ENCODE measurements at places on chromosomes 2 and 18. TPM values are rescaled to one million over a fixed set of nuclear protein-coding genes. Genes with fewer than 3 reads are reported as not detected.

The VSNL1 gene
- total RNA-seq: 54.5 TPM

The SEPTIN10 gene
- total RNA-seq: 96.9 TPM

- no peak overlapping the region for H3K27ac ChIP-seq
- peaks cover 6% of the 10 kb centered on the region for H3K4me1 ChIP-seq
- no peaks in the 10 kb centered on the region for H3K36me3 ChIP-seq
- H3K4me3 ChIP-seq: no peak overlapping the region
These were observed 72.3 kb downstream of the TANK start for GRCh38 chr2:161232571-161232970.

The G6PC2 gene
- total RNA-seq: not detected

DNA sequence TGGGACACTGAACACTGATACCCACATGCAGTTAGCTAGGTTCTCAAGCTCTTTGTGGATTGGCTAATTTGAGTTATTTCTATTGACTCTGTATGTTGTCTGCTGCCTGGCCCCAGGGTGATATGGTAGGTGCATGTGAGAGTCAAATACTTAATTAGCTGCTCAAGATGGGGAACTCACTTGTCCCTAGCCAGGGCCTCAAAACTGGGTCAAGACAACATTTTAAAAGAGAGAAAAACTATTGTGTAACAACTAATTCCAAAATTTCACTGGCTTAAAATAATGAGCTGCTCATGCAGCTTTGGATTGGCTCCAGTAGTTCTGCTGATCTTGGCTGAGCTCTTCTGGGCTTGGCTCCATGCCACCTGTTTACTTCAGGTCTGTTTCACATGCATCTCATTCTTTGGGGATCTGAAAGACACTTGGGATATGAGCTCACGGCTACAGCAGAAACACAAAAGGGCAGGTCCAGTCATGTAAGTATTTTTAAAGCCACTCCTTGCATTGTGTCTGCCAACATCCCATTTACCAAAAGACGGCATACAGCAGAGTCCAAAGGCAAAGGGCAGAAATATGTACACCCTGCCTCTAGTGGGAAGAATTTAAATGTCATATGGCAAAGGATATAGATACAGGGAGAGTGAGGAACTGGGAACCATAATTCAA lies 716.8 kb downstream of the SUCLG1 start:
- H3K4me3 ChIP-seq: no peak overlapping the region
- H3K36me3 ChIP-seq: no peaks in the 10 kb centered on the region
- no peak for DNase-seq
- H3K4me1 ChIP-seq: no peaks in the 10 kb centered on the region
- H3K27me3 ChIP-seq: no peaks in the 10 kb centered on the region

DNA sequence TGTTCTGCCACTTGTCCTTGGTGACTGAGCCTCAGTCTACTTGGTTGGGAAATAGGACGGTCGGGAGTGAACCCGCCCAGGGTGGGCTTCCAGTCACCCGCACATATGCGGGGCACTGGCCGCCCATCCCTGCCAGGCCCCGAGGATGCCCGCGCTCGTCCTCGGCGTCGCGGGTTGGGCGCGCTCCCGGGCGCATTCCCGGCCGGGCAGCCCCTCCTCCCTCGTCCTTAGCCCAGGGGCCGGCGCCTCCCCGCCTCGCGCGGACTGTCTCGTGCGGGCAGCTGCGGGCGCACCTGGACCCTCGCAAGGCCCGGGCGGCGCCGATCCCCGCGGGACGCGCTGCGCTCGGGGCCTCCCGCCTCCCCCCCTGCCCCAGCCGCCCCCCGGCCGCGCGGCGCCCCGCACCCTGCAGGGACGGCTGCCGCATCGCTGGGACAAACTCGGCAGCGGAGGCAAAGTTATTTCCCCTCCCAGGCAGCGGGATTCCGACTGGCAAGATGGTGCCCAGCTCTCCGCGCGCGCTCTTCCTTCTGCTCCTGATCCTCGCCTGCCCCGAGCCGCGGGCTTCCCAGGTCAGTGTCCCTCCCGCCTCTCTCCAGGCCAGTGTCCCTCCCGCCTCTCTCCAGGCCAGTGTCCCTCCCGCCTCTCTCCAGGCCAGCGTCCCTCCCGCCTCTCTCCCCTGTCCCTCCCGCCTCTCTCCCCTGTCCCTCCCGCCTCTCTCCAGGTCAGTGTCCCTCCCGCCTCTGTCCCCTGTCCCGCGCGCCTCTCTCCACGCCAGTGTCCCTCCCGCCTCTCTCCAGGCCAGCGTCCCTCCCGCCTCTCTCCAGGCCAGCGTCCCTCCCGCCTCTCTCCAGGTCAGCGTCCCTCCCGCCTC lies at the start of gene FBLN7:
Gene FBLN7, plus strand, starts transcription at position 227 of the 874 bp plus-strand sequence. Its CDS starts 271 bp downstream, at position 498.
- DNase-seq: peak; percentile 77
- peaks cover 39% of the 10 kb centered on the region for H3K27me3 ChIP-seq
- peak within 1 kb of the TSS; percentile 59 for H3K4me3 ChIP-seq

DNA sequence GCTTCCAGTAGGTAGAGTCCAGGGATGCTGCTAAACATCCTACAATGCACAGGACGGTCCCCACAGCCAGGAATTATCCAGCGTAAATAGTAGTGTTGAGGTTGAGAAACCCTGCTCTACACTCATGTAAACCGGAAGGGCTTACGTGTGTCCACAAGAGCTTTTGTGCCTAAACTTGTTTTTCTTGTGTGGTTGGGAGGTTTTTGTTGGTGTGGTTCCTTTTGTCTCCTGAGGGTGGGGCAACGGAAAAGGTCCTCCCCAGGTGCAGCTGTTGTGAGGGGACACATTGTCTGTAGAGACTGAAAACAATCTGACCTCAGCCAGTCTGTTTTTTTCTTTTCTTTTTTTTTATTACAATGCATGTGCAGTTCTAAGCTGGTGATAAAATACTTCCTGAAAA lies 72.7 kb upstream of the MGAT5 start:
- H3K4me3 ChIP-seq: no peak overlapping the region
- no peaks in the 10 kb centered on the region for H3K27me3 ChIP-seq
- DNase-seq: no peak
- H3K36me3 ChIP-seq: no peaks in the 10 kb centered on the region
- H3K27ac ChIP-seq: no peak overlapping the region

GRCh38 chr2:200993097-200993496 lies 29.6 kb upstream of the ORC2 start:
- DNase-seq: no peak
- H3K27me3 ChIP-seq: no peaks in the 10 kb centered on the region
- H3K36me3 ChIP-seq: no peaks in the 10 kb centered on the region
- no peak overlapping the region for H3K27ac ChIP-seq
- no peaks in the 10 kb centered on the region for H3K4me1 ChIP-seq

- no peaks in the 10 kb centered on the region for H3K4me1 ChIP-seq
- H3K27ac ChIP-seq: no peak overlapping the region
- H3K36me3 ChIP-seq: no peaks in the 10 kb centered on the region
- H3K27me3 ChIP-seq: no peaks in the 10 kb centered on the region
These were observed 104.6 kb downstream of the VIT start for GRCh38 chr2:36801088-36801487.

GRCh38 chr2:150191349-150191748 lies 296.1 kb downstream of the RND3 start:
- H3K27ac ChIP-seq: no peak overlapping the region
- H3K4me3 ChIP-seq: no peak overlapping the region
- DNase-seq: no peak

The ANKRD36C gene
- total RNA-seq: 44.4 TPM

DNA sequence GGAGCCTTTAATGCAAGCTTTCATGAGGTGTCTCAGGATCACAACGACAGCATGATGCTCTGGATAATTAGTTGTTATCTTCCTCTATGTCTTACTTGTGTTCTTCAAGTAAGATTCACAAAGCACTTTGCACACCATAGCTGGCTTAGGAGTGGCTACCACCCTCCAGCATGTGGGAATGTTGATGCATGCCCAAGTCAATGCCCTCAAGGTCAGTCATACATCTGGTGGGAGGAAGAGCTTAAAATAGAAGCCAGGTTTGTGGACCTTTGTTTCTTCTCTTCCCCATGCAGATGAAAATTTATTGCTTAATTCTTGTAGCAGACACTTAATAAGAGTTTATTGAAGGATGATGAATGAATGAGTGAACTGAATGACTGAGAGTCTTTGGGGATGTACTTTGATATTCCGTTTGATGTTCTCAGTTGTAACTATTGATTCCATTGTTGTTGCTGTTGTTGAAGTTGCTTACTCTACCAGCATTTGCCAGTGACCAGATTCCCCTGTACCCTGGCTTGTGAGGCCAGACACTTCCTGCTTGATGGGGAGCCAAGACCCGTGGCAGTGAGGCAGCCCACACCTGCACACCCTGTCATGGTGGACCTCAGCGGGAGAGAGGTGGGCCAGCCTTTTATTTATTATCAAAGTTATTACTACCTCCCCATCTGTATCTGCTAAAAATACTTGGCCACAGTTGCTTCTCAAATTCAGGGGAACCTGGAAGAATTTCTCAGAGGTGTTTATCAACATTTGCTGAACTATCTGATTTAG lies 137.8 kb downstream of the LAMA3 start:
- H3K4me1 ChIP-seq: no peaks in the 10 kb centered on the region
- H3K4me3 ChIP-seq: no peak overlapping the region
- no peak for DNase-seq
- no peak overlapping the region for H3K27ac ChIP-seq

The MARCO gene
- not detected for total RNA-seq

DNA sequence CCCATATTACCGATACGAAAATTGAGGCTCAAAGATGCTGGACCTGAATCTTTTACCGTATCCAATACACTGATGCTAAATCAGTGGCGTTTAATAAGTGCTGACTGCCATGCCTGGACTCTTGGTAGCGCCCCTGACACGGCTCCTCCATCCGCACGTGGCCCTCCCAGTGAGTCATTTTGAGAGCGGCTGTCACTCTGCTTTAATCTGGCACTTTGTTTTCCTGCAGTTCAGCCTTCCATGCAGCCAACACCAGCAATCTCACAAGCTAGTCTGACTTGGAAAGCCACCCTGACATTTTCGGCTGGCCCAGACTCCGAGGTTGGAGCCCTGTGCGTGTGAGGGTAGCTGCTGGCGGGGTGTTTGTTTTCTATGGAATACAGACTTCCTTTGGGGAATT lies 155.1 kb upstream of the LMAN1 start:
- H3K4me3 ChIP-seq: no peak overlapping the region
- peaks cover 3% of the 10 kb centered on the region for H3K4me1 ChIP-seq
- DNase-seq: peak; percentile 33

- H3K4me1 ChIP-seq: peaks cover 4% of the 10 kb centered on the region
- H3K27me3 ChIP-seq: peaks cover 27% of the 10 kb centered on the region
- no peak overlapping the region for H3K4me3 ChIP-seq
- no peak for DNase-seq
- H3K27ac ChIP-seq: no peak overlapping the region
These were observed 3.0 kb upstream of the ITSN2 start for GRCh38 chr2:24363301-24363700.

The ONECUT2 gene
- 0.15 TPM for total RNA-seq

- no peak overlapping the region for H3K4me3 ChIP-seq
- no peaks in the 10 kb centered on the region for H3K36me3 ChIP-seq
- H3K27me3 ChIP-seq: no peaks in the 10 kb centered on the region
- no peak overlapping the region for H3K27ac ChIP-seq
- DNase-seq: no peak
These were observed 24.4 kb downstream of the CD28 start for GRCh38 chr2:203730883-203731282.

The ALK gene
- not detected for total RNA-seq

GRCh38 chr2:83531206-83531826 lies 927.8 kb downstream of the SUCLG1 start:
- H3K4me3 ChIP-seq: no peak overlapping the region
- H3K4me1 ChIP-seq: peaks cover 13% of the 10 kb centered on the region
- no peak overlapping the region for H3K27ac ChIP-seq
- DNase-seq: peak; percentile 60
- H3K27me3 ChIP-seq: no peaks in the 10 kb centered on the region

The REG3G gene
- total RNA-seq: not detected

- no peak for DNase-seq
- H3K27me3 ChIP-seq: no peaks in the 10 kb centered on the region
- H3K4me3 ChIP-seq: no peak overlapping the region
- no peak overlapping the region for H3K27ac ChIP-seq
- H3K36me3 ChIP-seq: no peaks in the 10 kb centered on the region
These were observed 5.8 kb upstream of the ADNP2 start for GRCh38 chr18:80103231-80103630.

The IL36A gene
- not detected for total RNA-seq

- H3K4me3 ChIP-seq: no peak overlapping the region
- no peak overlapping the region for H3K27ac ChIP-seq
- no peaks in the 10 kb centered on the region for H3K27me3 ChIP-seq
- H3K36me3 ChIP-seq: peaks cover 9% of the 10 kb centered on the region
- no peak for DNase-seq
These were observed 6.2 kb downstream of the TTL start for GRCh38 chr2:112488201-112488600.

The IMMT gene
- 71.3 TPM for total RNA-seq

The DOK1 gene
- 13.2 TPM for total RNA-seq

DNA sequence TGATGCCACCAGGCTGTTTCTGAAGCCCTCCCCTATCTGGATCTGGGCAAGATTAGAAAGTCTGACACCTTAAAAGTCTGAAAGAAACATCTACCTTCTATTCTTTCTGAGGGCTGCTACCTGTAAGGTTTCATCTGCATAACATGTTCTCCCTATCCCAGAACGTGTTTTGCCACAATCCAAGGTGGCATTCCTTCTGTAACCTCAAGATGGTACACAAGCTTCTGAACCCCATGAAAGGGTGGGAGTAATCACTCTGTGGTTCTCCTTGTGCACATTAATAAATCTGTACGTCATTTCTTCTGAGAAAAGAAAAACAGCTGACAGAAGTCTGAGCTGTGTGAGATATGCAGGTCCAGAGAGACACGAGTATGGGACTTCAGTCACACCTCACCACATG lies 41.8 kb upstream of the MSH6 start:
- no peaks in the 10 kb centered on the region for H3K27me3 ChIP-seq
- H3K4me3 ChIP-seq: no peak overlapping the region
- H3K4me1 ChIP-seq: peaks cover 23% of the 10 kb centered on the region
- H3K36me3 ChIP-seq: no peaks in the 10 kb centered on the region
- DNase-seq: no peak
- no peak overlapping the region for H3K27ac ChIP-seq

The NDUFS1 gene
- total RNA-seq: 110 TPM

The TOGARAM2 gene
- 0.62 TPM for total RNA-seq

DNA sequence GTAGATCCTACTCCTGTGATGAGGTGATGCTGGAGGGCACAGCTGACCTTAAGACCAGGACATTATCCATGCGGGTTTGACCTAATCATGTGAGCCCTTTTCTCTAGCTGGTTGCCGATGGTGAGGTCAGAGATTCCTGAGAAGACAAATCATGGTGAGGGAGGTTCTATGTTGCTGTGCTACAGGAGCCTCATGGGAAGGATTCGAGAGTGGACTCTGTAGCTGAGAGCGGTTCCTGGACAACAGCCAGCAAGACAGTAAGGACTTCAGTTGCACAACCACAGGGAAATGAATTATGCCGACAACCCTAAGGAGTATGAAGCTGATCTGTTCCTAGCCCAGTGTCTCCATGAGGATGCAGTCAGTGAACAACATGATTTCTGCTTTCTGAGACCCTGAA lies 80.4 kb downstream of the EPB41L3 start:
- H3K4me1 ChIP-seq: no peaks in the 10 kb centered on the region
- H3K36me3 ChIP-seq: no peaks in the 10 kb centered on the region
- no peak overlapping the region for H3K27ac ChIP-seq
- H3K27me3 ChIP-seq: no peaks in the 10 kb centered on the region
